Hematopoietic multipotent progenitor cell treated with erythropoietin and hydrocortisone succinate and interleukin-3 and kit ligand, for 17 days (in vitro differentiated cells): ENCODE measurements at places on chromosomes 16 and 17.

DNA sequence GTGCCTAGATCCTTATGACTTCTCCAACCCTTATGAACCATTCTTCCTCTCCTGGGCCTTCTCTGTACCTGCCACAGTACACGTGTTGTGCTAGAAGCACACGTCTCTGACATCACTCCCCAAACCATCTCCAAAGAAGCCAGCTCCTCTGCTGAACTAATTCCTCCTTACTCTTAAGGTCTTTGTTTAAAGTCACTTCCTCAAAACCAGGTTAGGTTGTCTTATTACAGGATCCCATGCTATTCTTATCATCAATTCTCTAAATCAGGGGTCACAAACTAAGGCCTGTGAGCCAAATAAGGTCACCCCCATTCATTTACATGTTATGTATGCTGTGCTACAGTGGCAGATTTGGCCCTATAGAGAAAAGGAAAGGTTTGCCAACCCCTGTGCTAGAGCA lies 4.0 kb downstream of the SUPT6H start:
- no peak for DNase-seq

GRCh38 chr16:55035029-55035428 lies 104.4 kb downstream of the IRX5 start:
- DNase-seq = no peak

DNA sequence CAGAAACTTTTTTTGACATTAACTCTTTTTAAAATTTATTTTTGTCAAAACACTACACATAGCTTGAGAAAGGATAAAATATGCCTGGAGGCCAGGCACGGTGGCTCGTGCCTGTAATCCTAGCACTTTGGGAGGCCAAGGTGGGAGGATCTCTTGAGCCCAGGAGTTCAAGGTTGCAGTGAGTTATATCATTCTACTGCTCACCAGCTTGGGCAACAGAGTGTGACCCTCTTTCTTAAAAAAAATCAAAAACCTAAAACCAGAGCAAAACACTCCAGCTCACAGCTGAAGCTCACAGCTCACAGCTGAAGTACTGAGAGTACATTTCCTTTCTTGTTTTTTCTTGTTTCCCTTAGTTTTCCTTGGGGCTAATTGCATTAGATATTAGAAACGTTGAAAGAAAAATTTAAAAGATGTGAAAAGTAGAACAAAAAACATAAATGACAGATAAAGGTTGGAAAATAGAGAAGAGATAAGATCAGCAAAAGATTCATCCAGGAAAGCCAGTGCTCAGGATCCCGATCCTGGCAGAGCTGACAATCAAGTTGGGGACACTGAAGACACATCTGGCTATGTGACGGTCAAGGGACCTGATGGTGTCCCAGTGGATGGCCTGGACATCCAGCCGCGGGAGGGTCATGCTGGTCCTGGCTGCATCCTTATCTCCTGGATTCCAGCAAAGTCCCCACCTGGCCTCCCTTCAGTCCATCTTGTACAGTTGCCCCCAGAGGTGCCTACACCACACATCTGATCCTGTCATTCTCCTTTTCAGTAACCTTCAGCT lies 9.8 kb downstream of the CHST6 start:
- no peak for DNase-seq

DNA sequence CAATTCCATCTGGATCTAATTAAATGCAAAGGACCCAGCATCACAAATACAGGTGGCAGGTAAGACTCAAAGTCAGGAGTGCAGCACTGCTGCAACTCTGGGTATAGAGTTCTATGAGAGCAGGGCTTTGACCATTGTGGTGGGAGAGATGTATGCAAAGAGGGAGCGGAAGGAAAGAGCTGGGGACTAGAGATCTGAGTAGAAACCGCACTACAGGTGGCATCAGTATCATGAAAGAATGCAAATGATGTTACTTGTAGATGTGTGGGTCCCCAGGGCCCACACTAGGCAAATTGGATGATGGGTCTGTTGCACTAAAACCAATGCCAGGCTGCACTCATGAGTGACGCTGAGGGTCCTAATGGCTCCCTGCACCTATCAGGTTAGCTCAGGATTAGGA lies 287.1 kb upstream of the ASIC2 start:
- DNase-seq = no peak

DNA sequence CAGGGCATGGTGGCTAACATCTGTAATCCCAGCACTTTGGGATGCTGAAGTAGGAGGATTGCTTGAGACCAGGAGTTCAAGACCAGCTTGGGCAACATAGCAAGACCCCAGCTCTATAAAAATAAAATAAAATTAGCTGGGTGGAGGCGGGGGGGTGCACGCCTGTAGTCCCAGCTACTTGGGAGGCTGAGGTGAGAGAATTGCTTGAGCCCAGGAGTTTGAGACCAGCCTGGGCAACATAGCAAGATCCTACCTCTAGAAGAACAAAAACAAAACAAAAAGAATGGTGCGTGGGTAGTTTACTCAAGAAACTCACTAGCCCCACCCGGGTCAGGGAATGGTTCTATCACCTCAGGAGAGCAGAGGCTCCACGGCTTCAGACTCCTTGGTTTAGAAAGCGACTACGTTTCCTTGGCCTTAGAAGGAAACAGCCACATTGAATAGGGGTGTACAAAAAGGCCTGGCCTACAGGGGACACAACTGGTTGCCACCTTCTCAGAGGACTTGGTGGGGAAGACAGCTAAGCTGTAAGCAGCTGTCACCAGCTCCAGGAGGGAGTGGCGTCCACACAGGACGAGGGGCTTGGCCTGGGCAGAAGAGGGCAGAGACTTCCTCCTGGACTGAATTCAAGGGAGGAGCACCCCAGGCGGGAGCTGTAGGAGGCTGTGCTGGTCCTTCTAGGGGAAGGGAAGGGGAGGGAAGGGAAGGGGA lies 716 bp downstream of the TK1 start:
- DNase-seq = peak; percentile 31

DNA sequence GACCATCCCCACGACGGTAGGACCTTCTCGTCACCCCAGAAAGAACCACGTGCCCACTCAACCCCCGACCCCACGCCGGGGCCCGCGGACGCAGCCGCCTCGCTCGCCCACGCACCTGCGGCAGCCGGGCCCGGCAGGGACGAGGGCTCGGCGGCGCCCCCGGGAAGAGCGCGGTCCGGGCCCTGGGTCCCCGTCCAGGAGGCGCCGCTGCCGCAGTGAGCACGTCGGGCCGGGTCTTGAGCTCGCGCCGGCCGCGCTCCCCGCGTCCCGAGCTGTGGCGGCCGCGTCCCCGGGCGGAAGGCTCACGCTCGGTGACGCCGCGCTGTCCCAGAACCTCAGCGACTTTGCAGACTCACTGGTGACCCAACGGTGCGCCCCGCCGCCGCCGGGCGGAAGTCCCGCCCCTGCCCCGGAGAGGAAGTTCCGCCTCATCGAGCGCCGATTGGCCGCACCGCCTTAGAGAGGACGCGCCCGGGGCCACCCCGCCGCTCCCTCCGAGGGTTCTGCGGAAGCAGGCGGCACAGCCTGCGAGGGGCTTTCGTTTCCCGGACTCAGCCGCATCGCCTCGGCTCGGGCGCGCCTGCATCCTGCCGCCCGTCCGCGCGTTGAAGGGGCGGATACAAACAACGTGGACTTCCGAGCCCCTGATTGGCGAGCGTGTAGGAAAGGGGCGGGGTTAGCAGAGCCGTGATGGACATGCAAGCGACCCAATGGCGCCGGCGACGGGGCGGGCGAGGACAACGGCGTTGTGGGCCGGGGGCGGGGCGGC lies 793 bp upstream of the RAB40C start:
- peak; percentile 99 for DNase-seq

DNA sequence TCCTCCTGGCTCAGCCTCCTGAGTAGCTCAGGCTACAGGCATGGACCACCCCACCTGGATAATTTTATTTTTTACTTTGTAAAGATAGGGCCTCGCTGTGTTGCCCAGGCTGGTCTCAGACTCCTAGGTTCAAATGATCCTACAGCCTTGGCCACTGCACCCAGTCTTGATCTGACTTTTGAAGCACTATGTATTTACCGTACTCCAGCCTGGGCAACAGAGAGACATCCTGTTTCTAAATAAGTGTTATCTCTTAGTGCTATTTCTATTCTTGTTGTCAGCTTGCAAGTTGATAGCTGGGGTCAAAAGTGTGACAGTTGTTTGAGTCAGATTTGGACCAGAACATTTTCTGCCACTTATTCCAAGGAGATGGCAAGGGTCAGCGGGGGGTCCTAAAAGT lies 486.4 kb downstream of the NPIPA7 start:
- no peak for DNase-seq

DNA sequence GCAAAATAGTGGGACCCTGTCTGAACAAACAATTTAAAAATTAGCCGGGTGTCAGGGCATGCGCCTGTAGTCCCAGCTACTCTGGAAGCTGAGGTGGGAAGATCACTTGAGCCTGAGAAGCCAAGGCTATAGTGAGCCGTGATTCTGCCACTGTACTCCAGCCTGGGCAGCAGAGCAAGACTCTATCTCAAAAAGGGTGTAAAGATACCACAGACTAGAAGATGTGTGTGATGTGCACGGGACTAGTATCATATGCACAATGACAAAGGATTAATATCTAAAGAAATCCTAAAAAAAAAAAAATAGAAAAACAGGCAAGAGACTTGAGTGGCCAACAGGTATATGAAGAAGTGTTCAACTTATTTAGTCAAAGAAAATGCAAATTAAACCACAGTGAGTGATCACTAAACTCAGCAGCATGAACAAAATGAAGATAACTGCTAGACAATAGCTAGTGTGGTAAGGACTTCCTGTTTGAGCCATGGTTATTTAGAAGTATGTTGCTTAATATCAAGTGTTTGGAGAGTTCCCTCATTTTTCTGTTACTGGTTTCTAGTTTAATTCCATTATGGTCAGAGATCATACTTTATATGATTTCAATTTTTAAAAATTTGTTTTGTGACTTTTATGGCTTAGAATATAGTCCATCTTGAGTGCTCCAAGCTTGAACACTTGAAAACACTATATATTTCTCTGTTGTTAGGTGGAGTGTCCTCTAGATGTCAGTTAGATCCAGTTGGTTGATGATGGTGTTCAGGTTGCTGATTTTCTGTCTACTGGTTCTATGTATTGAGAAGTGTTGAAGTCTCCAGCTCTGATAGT lies 14.7 kb upstream of the SLX4 start:
- no peak for DNase-seq

DNA sequence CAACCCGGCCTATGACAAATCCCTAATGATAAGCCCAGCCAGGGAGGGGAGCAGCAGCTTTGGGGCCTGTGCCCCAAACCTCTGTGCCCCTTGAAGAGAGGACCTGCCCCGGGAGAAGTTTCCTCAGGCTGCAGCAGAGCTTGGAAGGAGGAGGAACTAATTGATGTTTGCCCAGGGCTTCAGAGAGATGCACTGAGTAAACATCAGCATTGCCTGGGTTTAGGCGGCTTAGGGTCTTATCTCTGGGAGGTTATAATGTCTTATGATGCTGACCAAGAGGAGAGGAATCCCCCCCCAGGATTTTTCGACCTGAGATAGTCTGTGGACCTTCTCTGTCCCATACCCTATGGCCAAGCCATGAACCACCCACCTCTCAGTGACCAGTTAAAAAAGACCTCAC lies 148.7 kb upstream of the SDK2 start:
- no peak for DNase-seq

GRCh38 chr17:81685108-81685507 lies 1.3 kb downstream of the HGS start:
- peak; percentile 7 for DNase-seq

DNA sequence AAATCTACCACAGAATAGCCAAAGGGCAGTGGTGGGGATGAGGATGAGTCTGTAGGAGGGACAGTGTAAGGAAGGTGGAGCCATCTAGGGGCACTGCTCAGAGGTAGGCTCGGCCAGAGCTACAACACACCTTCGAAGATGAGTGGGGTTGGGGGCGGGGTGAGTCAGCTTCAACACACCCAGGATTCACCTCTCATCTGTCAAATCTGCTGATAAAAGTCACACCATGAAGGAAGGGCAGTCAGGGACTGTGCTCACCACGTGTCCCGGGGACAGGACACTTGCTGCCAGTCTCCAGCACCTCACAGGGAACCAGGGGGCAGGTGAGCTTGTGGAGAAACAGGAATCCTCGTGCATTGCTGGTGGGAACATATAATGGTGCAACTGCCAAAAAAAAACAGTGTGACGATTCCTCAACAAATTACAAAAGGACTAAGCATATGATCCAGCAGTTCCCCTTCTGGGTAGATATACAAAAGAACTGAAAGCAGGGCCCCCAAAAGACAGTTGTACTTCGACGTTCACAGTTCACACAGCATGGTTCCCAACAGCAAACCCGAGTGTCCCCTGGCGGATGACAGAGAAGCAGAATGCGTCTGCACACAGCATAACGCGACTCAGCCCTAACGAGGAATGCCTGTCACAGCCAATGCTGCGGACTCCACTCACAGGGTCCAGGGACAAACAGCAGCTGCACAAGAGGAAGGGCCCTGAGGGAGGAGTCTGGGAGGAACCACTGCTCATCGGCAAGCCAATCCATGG lies 133.1 kb downstream of the ANKRD11 start:
- no peak for DNase-seq

GRCh38 chr17:8838551-8839095 lies 28.9 kb downstream of the PIK3R6 start:
- DNase-seq = no peak

DNA sequence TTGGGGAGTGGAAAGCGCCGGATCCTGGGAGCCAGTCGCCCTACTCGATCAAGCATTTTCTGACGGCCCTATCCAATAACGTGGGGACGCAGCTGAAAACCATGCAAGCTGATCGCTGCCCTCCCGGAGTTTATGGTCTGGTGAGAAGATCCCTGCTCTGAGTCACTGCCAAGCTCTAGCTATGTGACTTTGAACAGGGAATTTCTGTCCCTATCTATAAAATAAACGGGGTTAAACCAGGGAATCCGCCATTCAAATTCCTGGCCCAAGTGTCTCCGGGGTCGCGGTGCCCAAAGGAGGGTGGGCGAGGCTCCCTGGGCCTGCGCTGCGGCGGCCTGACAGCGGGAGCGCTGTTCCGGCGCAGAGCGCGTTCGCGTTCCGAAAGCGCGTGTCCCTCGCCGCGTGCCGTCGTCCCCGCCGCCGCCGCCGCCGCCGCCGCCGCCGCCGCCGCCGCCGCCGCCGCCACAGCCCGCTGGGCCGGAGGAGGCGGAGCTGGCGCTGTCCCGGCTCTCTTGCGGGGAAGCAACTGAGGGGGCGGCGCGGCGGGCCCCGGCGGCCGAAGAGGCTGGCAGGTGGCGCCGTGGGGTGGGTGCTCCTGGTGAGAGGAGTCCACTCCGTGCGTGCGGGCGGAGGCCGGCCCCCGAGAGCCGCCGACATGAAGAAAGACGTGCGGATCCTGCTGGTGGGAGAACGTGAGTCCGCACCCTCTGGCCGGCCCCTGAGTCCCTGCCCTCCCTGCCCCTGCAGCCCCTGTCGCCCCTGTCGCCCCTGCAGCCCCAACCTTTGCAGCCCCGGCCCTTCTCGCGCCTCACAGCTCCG lies at the start of gene RHOT1:
RHOT1 (plus strand) TSS at position 465 of the 819 bp plus-strand sequence; CDS start at position 656, 191 bp downstream.
- DNase-seq = peak; percentile 81
